WERI-Rb-1 (cell line): ENCODE measurements at places on chromosomes 11 and 22.

- DNase-seq, result no peak
Measured at GRCh38 chr11:130313383-130314183, 1.1 kb downstream of the ZBTB44 start.

GRCh38 chr22:19951346-19951745 lies 9.7 kb upstream of the TXNRD2 start:
- no peak for DNase-seq

DNA sequence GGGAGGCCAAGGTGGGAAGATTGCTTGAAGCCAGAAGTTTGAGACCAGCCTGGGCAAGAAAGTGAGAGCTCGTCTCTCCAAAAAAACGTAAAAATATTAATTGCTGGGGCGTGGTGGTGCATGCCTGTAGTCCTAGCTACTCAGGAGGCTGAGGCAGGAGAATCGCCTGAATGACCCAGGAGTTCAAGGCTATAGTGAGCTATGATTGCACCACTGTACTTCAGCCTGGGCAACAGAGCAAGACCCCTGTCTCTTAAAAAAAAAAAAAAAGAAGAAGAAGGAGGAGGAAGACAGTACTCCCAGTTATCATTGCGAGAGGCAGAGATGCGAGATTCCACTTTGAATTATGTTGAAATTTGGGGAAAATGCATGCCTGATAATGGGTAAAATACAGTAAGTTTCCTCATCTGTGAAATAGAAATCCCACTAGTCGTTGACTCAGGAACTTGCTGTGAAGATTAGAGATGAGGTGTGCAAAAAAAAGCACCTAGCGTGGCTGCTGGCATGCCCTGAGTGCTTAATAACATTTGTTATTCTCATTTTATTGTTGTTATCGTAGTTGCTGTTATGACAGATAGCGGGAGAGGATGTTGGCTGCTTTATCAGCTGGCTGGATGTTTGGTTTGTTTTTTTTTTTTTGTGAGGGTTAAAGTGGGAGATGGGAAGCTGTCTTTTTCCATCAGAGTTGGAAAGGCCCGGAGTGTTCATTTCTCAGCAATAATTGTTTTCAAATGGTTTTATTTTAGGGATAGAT lies 33.4 kb downstream of the BCR start:
- DNase-seq, result no peak

GRCh38 chr11:55914482-55914881 lies at the start of gene OR5W2:
Gene OR5W2, minus strand, starts transcription at chr11:55914582. Its CDS starts 0 bp downstream, at chr11:55914582.
- no peak for DNase-seq

GRCh38 chr11:479311-479710 lies 27.7 kb downstream of the RNH1 start:
- no peak for DNase-seq

DNA sequence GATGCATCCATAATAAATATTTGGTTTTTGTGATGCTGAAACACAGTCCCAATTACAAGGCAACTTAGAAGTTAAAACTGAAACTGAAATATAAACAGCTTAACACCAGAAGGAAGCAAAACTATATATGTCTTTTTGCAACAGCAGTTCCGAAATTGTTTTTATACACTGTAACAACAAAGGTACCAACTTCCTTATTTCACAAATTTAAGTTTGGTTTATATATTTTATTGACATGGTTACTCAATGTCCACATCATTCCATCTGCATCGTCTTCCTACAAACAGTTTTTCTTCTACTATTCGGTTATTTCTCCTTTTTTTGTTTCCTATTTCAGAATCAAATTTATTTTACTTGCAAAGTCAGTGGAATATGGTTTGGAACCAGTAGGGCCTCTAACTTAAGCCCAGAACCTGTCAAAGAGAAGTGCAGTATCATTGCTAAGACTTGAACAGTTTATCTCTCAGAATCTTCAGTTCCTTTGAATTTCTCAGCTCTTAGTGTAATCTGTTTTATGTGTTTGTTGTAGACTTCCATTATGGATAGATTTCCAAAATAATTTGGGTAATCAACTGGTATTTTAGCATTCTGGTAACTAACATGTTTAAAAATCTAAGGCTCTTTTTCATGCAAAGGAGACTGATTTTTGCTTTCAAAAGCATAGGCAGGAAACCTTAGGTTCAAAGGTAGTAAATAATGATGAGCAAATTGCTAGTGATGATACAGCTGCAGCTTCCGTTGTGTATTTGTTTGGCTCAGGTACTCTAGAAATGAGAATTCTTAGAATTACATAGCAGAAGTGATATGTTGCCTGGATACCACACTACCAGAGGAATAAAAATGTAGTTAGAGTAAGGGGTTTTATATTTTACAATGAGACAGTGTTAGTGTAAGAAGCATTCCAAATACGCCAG lies 8.2 kb upstream of the HSPA8 start:
- no peak for DNase-seq

- no peak for DNase-seq
Measured at GRCh38 chr11:117973503-117973860, 12.7 kb upstream of the IL10RA start.

DNA sequence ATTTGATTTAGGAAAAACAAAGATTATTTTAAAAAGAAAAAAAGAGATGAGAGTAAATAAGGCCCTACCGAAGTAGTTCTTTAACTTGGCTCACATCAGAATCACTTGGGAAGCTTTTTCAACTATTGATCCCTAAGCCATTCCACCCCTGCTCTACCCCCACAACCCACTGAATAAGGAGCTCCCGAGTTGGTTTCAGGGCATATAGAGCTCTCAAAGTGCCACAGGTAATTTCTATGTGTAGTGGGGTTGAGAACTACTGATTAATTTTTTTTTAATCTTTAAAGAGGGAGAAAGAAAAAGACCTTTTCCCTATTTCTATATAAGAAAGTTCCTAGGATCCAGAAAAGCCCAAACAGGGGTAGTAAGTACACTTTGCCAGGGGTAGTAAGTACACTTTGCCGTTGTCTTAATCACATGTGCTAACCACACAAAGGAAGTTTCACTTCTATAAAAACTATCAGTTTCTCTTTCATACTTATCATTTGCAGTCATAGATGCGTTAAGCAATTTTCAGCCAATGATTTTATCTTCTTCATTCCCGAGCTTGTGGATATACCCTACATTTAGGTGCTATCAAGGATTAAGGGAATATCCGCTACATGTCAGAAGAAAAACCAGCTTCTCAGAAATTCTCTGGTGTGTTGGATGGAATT lies 108.4 kb upstream of the ZC3H12C start:
- no peak for DNase-seq

- peak; percentile 52 for DNase-seq
Measured at GRCh38 chr11:65498042-65498726, 661 bp upstream of the MALAT1 start.

GRCh38 chr22:19957445-19957844 lies 15.8 kb upstream of the TXNRD2 start:
- no peak for DNase-seq

DNA sequence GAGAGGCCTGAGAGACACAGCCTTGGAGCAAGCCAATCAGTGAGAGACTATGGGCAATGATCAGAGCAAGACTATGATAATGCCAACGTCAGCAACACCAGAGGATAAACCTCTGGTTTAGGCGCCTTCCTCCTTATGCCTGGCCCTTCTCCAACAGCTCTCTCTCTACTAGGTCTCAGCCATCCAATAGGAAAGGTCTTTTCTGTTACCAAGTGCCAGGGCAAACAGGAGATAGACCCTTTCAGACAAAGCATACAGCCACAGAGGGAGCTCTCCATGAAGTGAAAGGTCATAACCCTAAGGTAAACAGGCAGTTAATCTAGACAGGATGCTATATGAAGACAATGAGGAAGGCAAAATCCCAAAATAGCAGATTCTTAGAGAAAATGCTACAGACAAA lies 9.5 kb downstream of the STK33 start:
- DNase-seq, result no peak

- peak; percentile 34 for DNase-seq
Measured at GRCh38 chr22:36197514-36198146, 4.0 kb downstream of the APOL4 start.

- no peak for DNase-seq
Measured at GRCh38 chr11:2588809-2589537, 110.8 kb downstream of the KCNQ1OT1 start.

DNA sequence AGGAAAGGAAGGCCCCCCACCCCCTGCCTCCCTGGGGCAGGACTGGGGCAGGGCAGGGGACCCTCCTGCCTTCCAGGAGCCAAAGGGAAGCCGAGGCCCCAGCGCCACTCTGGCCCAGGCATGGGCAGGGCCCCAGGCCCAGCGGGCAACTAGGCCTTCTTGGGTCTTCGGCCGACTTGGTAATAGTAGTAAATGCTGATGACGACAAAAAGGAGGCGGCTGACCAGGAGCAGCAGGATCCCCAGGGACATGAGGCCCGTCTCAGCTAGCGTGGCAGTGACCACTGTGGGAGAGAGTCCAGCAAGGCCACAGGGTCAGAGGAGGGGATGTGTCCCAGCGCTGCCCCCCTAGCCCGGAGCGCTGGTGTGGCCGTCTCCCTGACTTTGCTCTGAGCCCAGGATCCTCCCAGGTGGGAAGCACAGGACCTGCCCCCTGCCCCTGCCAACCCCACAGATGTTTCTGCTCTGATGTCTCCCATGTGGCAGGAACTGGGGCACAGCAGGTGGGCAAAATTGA lies 15.9 kb downstream of the TP53I11 start:
- DNase-seq, result no peak

- no peak for DNase-seq
Measured at GRCh38 chr11:12298610-12299009, 78.8 kb upstream of the PARVA start.

DNA sequence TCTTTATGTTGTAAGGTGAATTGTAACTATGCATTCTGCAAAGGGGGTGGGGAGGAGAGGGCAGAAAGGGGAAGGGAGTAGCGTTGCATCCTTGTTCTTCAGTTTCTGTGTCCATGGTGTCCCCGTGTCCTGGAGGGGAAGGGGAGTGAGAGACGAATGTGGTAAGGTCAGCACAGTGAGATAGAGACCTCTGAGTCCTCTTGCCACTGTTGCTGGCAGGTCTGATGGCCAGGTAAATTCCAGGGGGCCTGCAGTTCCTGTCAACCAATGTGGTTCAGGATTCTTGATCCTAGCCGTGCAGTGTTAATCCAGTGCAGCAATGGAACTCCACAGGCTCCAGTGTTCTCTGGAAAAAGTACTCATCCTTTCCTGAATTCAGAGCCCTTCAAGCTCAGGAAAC lies 14.6 kb upstream of the ADSL start:
- DNase-seq, result no peak

GRCh38 chr11:44036811-44037657 lies 10.7 kb upstream of the ACCSL start:
- DNase-seq, result peak; percentile 84

GRCh38 chr11:40819230-40819629 lies 640.2 kb downstream of the LRRC4C start:
- DNase-seq, result no peak

DNA sequence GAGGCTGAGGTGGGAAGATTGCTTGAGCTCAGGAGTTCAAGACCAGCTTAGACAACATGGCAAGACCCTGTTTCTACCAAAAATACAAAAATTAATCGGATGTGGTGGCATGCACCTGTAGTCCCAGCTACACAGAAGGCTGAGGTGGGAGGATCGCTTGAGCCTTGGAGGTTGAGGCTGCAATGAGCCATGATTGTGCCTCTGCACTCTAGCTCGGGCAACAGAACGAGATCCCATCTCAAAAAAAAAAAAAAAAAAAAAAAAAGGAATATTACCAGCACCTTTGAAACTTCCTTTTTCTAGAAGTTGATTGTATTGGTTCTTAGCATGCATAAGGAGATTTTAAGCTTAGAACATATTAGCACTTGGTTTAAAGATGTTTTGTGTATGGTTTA lies 11.4 kb downstream of the CRKL start:
- DNase-seq, result no peak

- no peak for DNase-seq
Measured at GRCh38 chr22:17952273-17952801, 72.0 kb downstream of the MICAL3 start.

DNA sequence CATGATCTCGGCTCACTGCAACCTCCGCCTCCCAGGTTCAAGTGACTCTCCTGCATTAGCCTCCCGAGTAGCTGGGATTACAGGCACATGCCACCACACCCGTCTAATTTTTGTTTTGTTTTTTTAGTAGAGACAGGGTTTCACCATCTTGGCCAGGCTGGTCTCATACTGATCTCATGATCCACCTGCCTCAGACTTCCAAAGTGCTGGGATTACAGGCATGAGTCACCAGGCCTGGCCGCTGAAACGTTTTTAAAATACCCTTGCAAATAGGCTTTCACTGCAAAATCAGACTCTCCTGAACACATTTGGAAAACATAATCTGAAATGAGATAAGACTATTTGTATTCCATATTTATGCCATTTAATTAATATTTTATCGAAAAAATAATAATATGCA lies 826.1 kb upstream of the CNTN5 start:
- no peak for DNase-seq

GRCh38 chr11:81224396-81224795 lies 1509.3 kb downstream of the FAM181B start:
- DNase-seq, result no peak

GRCh38 chr11:24697522-24698111 lies 200.8 kb downstream of the LUZP2 start:
- no peak for DNase-seq

GRCh38 chr11:127943763-127944162 lies 643.6 kb downstream of the ETS1 start:
- DNase-seq, result no peak

- no peak for DNase-seq
Measured at GRCh38 chr22:46678785-46679700, 58.9 kb downstream of the GRAMD4 start.

DNA sequence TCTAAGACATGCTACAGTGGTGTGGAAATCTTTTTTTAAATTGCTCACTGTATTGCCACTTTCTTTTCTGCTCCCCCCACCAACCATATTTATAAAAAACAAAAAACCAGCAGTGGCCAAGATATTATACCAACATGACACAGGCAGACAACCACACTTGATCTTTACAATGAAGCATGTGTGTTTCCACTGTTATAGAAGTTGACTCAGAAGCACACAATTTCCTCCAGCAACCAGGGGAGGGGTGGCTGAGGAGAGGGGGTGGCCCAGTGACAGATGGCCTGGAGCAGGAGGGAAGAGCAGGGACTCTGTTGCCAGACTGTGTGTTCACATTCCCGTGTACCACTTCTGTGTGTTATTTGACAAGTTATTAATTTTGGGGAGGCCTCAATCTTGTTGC lies 14.8 kb downstream of the CD59 start:
- DNase-seq, result peak; percentile 37

DNA sequence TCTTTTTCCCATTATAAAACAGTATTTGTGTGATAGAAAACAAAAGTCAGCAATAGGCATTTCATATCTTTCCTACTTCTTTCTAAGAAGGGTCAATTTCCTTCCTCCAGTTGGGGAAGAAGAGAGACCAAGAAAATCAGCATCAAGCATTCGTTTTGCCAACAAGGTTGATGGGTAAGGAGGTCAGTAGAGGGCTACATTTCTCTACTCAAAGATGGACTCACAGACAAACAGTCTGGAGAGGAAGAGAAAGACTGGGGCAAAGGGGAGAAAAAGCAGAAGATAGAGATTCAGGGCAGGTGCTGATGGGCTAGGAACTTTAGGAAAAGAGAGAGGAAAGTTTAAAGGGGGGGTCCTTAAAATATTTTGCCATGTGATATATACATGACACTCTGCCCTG lies 8.6 kb upstream of the MTNR1B start:
- DNase-seq, result no peak
